Testis (tissue), 5 donors: ENCODE measurements at places on chromosomes 1 and 21.

DNA sequence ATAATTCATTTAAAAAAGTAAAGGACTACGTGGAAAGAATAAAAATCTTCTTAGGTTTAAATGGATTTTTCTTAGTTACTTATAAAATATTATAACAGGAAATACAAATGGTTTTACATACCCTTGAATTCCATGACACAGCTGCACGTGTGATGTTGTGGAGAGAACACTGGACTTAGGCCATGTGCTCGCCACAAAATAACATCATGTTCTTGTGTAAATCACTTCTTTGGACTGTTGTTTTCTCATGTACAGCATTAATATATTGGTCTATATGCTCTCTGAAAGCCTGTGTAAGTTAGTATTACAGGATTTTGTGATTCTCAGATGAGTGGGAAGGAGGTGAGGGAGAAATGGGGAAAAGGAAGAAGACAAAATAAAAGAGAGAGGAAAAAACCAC is 228.2 kb downstream of the DNM3 start:
- peak; percentile 69 for DNase-seq

DNA sequence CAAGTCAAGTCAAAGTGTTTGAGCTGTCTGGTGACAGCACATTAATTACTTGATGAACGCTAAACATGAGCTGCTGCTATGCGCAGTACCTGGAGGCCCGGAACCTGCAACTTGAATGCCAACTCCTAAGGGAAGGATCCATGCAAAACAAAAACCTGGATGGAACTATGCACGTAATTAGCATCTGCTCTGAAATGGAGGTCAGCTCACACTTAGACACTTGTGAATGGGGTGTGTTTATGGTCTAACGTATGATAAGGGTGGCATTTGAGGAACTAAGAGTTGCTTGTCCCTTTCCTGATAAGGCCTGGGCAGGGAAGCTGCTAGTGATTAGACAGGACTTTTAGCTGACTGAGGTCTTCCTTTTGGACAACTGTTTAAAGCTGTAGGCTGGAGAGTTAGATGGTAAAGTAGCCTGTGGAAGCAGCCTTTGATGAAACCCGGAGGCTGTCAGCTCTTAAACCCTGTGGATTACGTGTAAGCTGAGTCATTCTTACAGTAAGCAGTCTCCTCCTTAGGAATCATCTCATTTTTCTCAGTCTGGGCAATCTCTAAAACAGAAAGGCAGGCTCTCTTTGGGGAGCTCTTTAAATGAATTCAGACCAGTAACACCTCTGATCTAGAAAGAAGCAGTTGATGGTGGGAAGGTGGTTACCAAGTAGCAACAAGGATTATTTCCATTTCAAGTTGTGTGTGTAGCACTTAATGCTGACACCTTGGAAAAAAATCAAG is 6.8 kb downstream of the TENT5C start:
- no peak for DNase-seq

GRCh38 chr1:246213036-246213435 is 294.0 kb downstream of the SMYD3 start:
- no peak for DNase-seq

GRCh38 chr1:212458817-212459216 is 26.1 kb downstream of the NENF start:
- no peak for DNase-seq

- no peak for DNase-seq
Measured at GRCh38 chr1:2014741-2015735, 4.1 kb upstream of the GABRD start.

DNA sequence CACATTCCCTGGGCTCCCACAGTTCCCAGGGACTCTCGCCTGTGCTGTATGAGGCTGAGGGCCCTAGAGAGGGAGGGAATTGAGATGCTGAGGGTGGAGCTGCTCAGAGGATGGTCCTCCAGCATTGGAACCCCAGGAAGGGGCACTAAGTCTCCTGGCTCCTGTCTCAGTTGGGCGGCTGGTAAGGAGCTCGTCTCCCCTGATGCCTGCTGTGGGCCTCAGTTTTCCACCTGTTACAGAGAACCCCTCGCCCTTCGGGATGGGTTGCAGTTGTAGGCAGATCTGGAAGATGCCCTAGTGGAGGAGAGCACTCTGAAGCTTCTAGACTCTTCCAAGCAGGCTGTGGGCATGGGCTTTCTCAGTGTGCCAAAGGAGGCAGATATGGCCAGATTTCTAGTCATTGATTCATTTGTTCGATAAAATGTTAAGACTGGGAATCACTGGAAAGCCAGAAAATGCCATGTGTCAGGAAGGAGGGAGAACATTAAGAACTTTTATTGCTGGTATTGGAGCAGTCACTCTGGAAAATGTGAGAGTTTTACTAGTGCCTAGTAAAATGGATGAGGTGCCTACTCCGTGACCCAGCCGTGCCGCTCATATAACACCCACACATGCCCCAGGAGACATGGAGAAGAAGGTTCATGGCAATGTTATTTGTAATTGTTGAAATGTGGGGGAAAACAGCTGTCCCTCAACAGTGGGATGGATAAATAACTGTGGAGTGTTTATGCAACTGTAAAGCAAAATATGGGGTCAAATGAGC is 828 bp upstream of the MYBPH start:
- no peak for DNase-seq

- no peak for DNase-seq
Measured at GRCh38 chr1:186864296-186864695, 35.5 kb downstream of the PLA2G4A start.
